ENCODE measurements at places on chromosomes 1 and 21. TPM values are rescaled to one million over a fixed set of nuclear protein-coding genes. Genes with fewer than 3 reads are reported as not detected.
A peak's percentile ranks its signal among the peaks of the same experiment; 100 is the strongest.

FCRL4 gene
- total RNA-seq = not detected

DNA sequence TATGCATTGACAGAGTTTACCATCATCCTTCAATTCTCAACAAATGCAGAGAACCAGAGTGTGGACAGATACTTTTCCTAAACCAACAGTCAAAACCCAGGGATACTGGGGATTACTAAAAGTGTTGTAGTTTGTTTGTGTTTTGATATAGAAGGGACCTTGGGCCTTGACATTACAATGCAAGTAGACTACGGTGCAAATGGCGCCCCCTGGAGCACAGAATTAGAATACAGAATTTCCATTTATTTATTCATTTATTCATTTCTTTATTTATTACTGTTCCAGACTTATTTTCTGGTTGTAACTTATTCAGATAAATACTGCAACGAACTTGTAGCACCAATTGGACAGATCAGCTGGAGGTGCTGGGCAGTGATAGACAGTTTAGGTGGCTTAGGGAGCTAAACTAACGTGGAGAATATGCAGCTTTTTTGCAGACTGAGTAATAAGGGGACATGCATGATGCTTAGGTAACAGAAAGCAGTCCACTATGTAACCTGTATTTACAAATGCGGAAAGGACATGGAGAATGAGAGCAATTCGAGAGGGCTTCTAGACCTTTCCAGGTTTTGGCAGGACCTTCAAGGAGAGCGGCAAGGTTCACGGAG is 42.6 kb downstream of the KIRREL1 start:
- H3K27ac ChIP-seq = no peak overlapping the region
- no peak overlapping the region for H3K4me3 ChIP-seq
- H3K27me3 ChIP-seq = peaks cover 2% of the 10 kb centered on the region
- peak; percentile 44 for DNase-seq

- no peaks in the 10 kb centered on the region for H3K27me3 ChIP-seq
- H3K36me3 ChIP-seq = peaks cover 4% of the 10 kb centered on the region
- H3K4me3 ChIP-seq = no peak overlapping the region
- DNase-seq = no peak
- peaks cover 13% of the 10 kb centered on the region for H3K4me1 ChIP-seq
These were observed 19.5 kb upstream of the UQCRHL start for GRCh38 chr1:15826810-15827507.

PRMT6 gene
- 15.4 TPM for total RNA-seq

DNA sequence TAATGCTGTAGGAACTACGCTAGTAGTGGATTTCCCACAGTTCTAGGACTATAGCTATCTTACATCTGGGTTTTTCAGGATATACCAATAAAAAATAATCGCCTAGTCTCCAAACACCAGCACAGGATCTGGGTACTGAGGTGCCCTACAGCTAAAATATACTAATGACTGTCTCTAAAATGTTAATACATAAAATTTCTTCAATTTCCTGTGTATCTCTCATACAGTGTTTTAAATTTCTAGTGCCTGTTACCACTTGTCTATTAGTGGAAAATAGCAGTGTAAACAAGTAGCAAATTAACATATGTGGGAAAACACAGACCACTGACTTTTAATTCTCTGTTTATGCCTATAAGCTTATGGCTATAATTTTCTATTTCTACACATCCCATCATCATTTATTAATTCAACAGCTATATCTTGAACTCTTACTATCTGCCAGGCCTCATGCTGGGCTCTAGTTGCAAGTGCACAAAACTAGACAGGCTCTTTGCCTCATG is 16.1 kb upstream of the PTPN14 start:
- H3K36me3 ChIP-seq = no peaks in the 10 kb centered on the region
- H3K27ac ChIP-seq = no peak overlapping the region
- H3K4me1 ChIP-seq = peaks cover 11% of the 10 kb centered on the region
- peaks cover 4% of the 10 kb centered on the region for H3K27me3 ChIP-seq
- H3K4me3 ChIP-seq = no peak overlapping the region
- DNase-seq = no peak

TPTE gene
- not detected for total RNA-seq

TNFAIP8L2 gene
- 19.2 TPM for total RNA-seq

CFAP107 gene
- not detected for total RNA-seq

DNA sequence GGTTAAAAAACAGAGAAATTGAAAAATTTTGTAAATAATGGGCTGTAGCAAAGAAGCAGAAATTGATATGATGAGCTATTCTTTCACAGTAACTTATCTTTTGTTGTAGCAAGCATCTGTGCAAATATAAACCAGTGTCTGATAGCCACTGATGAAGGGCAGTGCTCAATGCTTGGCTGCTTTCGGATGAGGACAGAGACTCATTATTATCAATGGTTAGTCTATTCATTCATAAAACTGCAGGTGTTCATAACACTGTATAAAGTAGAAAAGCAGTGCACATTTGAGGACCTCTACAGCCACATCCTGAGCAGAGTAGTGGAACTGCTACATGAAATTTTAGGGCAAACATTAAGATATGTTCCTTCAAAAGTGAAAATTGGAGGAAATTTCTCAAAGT is 107.2 kb downstream of the FAF1 start:
- no peak for DNase-seq
- H3K4me1 ChIP-seq = peaks cover 16% of the 10 kb centered on the region
- H3K36me3 ChIP-seq = peaks cover 15% of the 10 kb centered on the region

ADORA1 gene
- not detected for total RNA-seq

DNA sequence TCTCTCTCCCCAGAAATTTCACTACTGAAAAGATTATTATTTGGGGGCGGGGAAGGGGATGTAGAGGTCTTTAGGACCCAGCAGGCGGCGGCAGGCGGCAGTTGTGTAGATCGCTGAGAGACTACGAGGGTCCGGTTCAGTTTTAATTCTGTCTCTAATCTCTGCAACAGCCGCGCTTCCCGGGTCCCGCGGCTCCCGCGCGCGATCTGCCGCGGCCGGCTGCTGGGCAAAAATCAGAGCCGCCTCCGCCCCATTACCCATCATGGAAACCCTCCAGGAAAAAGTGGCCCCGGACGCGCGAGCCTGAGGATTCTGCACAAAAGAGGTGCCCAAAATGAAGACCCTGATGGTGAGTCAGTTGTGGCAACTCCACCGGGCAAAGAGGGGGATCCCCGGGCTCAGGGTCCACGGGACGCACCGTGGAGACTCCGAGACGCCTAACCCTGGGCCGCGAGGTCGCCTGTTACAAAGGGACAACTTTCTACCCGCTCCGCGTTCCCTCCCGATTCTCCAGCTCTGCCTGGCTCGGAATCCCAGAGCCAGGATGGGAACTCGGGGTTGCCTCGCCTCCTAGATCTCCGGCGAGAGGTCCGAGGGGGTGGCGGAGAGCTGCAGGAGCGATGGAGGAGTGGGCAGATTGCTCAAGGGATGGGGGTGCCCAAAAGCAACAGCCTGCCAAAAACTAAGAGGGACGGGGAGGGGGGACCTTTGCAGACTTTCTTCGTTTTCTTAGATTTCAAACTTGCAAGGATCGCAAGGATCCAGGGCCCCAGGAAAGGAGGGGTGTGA is at the start of gene ST6GALNAC5:
TSS of gene ST6GALNAC5 (plus strand) at position 139 of the 789 bp plus-strand sequence.
- DNase-seq = peak; percentile 18
- H3K4me3 ChIP-seq = peak within 1 kb of the TSS; percentile 70
- no peak within 1 kb of the TSS for H3K27ac ChIP-seq
- H3K27me3 ChIP-seq = peaks cover 51% of the 10 kb centered on the region

GRCh38 chr1:187714470-187714869 is 885.7 kb downstream of the PLA2G4A start:
- H3K36me3 ChIP-seq = no peaks in the 10 kb centered on the region
- H3K4me3 ChIP-seq = no peak overlapping the region
- no peak overlapping the region for H3K27ac ChIP-seq
- no peaks in the 10 kb centered on the region for H3K4me1 ChIP-seq
- H3K27me3 ChIP-seq = no peaks in the 10 kb centered on the region

VN1R5 gene
- not detected for total RNA-seq

NUDT4B gene
- 0.41 TPM for total RNA-seq

DNA sequence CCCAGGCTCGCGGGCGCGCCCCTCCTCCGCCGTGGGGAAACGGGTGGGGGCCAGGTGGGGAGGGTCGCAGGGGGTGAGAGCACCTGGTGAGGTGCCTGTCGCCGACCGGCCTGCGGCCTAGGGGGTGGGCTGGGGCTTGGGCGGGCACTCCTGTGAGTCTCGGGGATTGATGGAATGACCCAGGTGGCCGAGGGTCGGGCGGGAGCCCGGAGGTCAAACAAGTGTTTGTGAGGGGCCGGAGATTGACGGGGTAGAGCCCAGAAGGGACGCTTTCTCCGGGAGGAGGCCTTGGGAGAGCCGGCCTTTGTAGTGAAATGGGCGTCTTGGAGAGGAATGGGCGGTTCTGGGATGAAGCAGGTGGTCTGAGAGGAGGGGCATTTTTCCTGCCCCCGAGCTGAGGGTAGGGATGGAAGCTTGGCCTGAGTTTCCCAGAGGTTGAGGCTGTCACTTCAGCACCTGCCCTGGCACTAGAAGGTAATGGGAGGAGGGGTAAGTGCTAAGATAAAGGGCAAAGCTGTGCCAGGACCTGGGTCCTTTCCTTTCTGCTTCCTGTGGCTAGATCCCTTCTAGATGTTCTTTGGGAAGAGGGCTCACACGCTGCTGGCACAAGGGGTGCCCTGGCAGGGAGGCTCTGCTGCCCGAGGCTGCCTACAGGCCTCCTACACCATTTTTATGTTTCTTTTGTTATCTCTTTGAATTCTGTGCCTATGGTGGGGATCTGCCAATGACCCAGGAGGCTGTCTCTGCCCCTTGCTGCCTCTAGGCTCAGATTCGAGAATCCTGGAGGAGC is 56.1 kb downstream of the NDUFS5 start:
- no peak for DNase-seq
- no peaks in the 10 kb centered on the region for H3K36me3 ChIP-seq
- H3K27ac ChIP-seq = no peak overlapping the region

DNA sequence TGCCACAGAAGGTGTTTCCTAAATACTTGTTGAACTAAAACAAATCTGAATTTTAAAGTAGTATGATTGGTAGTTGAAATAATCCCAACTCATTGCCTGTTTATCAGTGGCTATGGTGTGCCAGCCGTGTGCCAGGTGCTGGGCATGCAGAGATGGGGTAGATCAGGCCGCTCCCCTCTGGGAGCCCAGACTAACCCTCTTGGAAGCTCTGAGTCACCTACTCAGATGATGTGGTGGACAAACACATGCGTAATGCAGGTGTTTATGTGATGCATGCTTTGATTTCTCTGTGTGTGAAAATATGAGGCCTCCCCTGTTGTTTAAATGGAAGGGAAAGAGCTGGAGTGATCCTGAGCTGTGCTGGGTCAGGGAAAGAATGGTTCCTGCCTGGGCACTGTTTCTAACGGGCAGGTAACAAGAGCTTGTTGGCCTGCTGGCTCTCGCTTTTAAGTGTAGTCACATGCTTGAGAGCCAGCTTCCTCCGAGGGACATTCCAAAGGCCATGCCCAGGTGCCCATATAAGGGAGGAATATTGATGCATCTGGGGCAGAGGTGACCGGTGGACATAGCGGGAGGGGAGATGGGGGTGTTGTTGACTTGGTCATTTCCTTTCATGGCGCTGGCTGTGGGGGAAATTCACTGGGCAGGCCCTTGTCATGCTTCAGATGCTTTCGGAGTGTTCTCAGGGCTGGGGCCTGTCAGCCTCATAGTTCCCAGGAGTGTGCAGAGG is 10.2 kb downstream of the MFN2 start:
- DNase-seq = no peak
- peaks cover 42% of the 10 kb centered on the region for H3K36me3 ChIP-seq
- peaks cover 8% of the 10 kb centered on the region for H3K4me1 ChIP-seq
- H3K27me3 ChIP-seq = no peaks in the 10 kb centered on the region
- H3K4me3 ChIP-seq = no peak overlapping the region

GJA9 gene
- total RNA-seq = not detected

GRCh38 chr1:116737020-116737854 is 17.0 kb upstream of the CD2 start:
- DNase-seq = peak; percentile 86
- no peaks in the 10 kb centered on the region for H3K27me3 ChIP-seq
- peak overlapping the region; percentile 98 for H3K27ac ChIP-seq
- peaks cover 57% of the 10 kb centered on the region for H3K4me1 ChIP-seq

DNA sequence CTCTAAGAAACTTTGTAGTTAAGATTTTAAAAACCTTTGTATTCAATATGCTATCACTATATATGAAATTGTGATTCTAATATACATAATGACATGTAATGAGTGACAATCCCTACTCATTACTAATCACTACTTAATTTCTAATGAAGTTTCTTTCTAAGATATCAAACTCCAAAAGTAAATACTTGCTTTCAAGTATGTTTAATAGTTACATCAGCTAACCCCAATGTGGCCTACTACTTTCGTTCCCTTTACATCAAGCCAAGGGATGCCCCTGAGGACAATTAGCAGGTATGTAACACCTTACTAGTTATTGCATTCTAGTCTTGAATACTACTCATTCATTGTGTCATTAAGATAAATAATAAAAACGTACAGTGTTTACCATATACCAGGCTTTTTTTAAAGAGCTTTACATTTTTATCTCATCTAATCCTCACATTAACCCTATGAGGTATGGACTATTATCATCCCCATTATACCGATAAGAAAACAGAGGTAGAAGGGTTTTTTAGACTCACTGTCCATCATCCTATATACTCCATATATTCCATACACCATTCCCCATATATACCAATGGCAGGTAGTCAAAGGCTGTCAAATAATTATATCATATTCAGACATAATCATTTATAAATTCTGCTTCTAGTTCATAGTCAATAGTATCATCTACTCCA is 4.2 kb downstream of the PPP1R15B start:
- H3K27me3 ChIP-seq = no peaks in the 10 kb centered on the region
- no peak for DNase-seq
- H3K4me3 ChIP-seq = peak overlapping the region; percentile 98
- H3K36me3 ChIP-seq = peaks cover 79% of the 10 kb centered on the region

DNA sequence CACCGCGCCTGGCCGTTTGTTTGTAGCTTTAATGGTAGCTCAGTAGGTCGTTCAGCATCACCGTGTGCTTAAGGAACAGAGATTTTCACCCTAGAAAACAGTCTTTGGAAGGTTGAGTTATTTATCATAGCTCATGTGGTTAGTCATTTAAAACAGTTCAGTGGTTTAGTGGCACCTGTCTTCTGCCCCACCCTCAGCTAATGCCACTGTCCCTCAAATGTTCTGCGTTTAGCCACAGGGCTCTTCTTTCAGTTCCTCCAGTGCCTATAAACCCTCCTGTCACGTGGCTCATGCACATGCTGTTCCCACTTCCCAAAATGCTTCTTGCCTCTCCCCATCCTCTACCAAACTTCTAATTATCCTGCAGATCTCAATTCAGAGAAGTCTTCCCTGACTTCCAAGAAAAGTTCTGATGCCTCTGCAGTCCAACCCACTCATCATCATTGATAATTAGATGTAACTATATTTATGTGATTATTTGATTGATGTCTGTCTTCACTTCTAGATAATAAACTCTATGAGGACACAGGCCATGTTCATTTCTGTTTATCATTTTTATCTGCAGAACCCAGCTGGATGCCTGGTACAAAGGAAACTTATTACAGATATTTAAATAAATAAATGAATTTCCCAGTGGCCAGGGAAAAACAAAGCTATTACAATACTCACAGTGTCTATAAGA is 14.4 kb upstream of the DIPK1A start:
- no peak overlapping the region for H3K4me3 ChIP-seq
- H3K4me1 ChIP-seq = peaks cover 69% of the 10 kb centered on the region
- no peaks in the 10 kb centered on the region for H3K36me3 ChIP-seq
- peak; percentile 24 for DNase-seq
- no peaks in the 10 kb centered on the region for H3K27me3 ChIP-seq

PTCH2 gene
- total RNA-seq = 0.69 TPM

- H3K4me1 ChIP-seq = no peaks in the 10 kb centered on the region
- H3K36me3 ChIP-seq = no peaks in the 10 kb centered on the region
These were observed 8.3 kb upstream of the WNT3A start for GRCh38 chr1:227998374-227999055.

DLGAP3 gene
- total RNA-seq = 0.66 TPM

NPPA gene
- not detected for total RNA-seq

TCEANC2 gene
- total RNA-seq = 14.0 TPM

GRCh38 chr1:38612951-38613350 is 246.6 kb downstream of the RRAGC start:
- H3K27ac ChIP-seq = no peak overlapping the region
- H3K27me3 ChIP-seq = peaks cover 6% of the 10 kb centered on the region
- no peaks in the 10 kb centered on the region for H3K4me1 ChIP-seq
- DNase-seq = no peak

Measured in activated CD4-positive, alpha-beta T cell treated with anti-CD3 and anti-CD28 coated beads for 36 hours (primary cell).